ENCODE measurements at places on chromosomes 11 and 22. TPM values are rescaled to one million over a fixed set of nuclear protein-coding genes. Genes with fewer than 3 reads are reported as not detected.

- no peak for DNase-seq
Measured at GRCh38 chr11:10537600-10537999, 3.4 kb downstream of the RNF141 start.

- DNase-seq, result no peak
Measured at GRCh38 chr22:27655582-27656185, 145.9 kb downstream of the MN1 start.

DNA sequence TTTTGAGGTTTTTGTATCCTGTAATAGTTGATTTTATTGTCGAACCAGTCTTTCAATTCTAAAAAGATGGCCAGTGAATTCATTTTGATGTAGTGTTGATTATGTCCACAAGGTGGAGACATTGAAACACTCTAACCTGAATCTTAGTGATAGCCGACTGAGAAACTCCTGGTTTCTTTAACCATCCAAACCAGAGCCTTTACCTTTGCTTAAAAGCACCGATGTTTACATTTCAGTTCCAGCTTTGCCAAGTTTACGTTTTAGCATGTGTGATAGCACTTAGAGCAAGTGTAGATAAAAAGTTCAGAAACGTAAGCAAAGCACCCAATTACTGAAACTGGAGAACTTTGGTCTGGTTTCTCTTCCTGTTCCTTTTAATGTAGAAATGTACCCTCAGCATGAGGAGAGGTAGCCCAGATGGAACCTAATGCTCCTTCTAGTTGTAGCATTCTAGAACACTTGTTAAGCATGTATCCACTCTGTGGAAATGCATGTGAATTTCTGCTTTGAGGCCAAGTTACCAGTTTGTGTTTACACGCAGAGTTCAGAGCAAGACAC, 208.6 kb downstream of the DBX1 start:
- DNase-seq, result peak; percentile 87

GRCh38 chr11:26465274-26465673, 106.8 kb downstream of the MUC15 start:
- peak; percentile 9 for DNase-seq

DNA sequence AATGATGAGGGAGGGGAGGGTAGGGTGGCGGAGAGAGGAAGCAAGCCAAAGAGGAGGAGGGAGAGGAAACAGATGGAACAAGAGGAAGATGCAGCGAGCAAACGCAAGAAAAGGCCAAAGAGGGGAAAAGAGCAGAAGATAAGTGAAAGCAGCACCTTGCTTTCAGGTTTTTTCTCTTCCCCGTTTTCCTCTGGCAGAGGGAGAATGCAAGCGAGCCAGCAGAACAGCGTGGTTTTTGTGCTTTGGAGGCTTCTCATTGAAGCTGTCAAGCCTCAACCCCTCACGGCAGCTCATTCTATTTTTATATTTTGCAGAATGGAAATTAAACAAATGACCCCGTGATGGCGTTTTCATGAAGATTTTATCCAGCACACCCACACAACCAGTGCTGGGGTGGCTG, 67.1 kb upstream of the GRAMD1B start:
- DNase-seq, result no peak

GRCh38 chr11:104570078-104570701, 328.1 kb downstream of the CASP12 start:
- DNase-seq, result peak; percentile 84

- DNase-seq, result no peak
Measured at GRCh38 chr11:70317581-70318305, 47.3 kb downstream of the PPFIA1 start.

DNA sequence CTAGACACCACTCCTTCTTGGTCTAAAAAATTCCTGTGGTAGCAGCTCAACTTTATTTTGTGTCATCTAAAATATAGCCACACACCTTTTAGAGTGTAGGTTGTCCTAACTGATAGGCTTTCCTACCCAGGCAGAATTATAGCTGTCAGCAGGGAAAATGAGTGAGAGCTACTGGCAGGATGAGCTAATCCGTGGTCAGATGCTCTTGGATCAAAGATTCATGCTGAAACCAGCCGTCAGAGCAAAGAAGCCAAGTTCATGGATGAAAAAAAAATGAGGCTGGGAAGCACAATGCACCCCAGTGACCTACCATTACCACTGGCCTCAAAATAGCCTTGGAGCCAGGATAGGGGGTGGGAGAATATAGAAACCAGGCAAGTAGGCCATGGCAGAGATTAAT, 113.1 kb upstream of the BLID start:
- no peak for DNase-seq

Gene CRACR2B
- 10.6 TPM for total RNA-seq

Gene C22orf39
- 22.2 TPM for total RNA-seq

All from PC-3 (cell line).